ENCODE measurements at places on chromosomes 7 and 10.
A peak's percentile ranks its signal among the peaks of the same experiment; 100 is the strongest.

DNA sequence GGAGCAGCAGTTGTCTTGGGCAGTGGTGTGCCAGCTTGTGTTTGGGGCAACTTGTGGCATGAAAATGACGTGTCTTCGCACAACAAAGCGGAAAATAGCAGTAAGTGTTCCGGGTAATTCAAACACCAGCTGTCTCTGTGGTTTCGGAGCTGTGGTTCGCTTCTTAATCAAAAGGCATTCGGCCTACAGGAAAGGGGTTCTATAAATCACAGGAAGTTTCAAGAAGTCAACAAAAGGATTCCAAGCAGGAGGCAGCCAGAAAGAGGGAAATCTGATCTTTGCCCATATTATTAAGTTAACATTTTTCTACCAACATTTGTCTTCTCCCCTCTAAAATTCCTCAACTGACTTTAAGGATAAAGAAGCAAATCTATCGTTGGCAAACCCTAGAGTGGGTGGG, 353.4 kb downstream of the FGFR2 start:
- no peaks in the 10 kb centered on the region for H3K36me3 ChIP-seq
- H3K4me1 ChIP-seq, result no peaks in the 10 kb centered on the region
- DNase-seq, result no peak
- H3K27me3 ChIP-seq, result no peaks in the 10 kb centered on the region
- H3K4me3 ChIP-seq, result no peak overlapping the region

DNA sequence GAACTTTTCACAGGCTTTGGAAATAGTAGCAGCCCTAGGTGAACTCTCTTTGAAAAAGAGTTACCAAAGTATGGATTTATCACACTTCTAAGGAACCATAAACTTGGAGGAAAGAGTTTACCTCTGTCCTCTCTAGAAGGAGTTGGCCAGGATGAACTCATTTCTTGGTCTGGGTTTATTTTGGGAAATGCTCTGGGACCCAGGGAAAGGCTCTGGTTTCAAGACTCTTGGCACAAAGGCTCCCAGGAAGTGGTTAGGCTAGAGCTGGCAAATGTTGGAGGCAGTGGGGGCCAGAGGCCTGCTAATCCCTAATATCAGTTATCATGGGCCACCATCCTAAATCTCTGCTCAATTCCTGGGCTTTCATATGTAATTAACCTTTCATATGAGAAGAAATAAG, 36.3 kb upstream of the CDK6 start:
- H3K27me3 ChIP-seq, result peaks cover 7% of the 10 kb centered on the region
- H3K4me3 ChIP-seq, result no peak overlapping the region
- H3K27ac ChIP-seq, result no peak overlapping the region

GRCh38 chr7:96061844-96062243, 260.1 kb downstream of the SLC25A13 start:
- DNase-seq, result no peak
- H3K4me1 ChIP-seq, result no peaks in the 10 kb centered on the region
- H3K27me3 ChIP-seq, result peaks cover 41% of the 10 kb centered on the region

DNA sequence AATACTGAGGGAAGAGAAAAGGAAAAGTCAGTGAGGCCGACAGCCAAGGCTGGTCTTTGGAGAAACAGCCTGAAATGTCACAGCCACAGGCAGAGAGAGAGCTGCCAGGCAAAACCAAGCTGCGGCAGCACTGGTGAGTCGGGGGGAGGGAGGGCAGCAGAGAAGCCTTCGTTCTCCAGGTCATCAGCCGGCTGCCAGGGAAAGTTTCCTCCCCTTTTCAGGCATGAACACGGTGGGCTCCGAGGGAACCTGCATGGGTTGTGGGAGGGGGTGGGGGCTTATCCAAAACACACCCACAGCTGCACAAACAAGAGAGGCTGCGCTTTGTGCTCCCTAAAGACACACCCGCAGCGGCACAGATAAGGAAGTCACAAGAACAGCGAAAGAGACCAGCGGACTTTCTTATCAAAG, 62.3 kb upstream of the NKX6-2 start:
- DNase-seq, result no peak
- H3K4me1 ChIP-seq, result peaks cover 6% of the 10 kb centered on the region
- peaks cover 5% of the 10 kb centered on the region for H3K27me3 ChIP-seq
- H3K4me3 ChIP-seq, result peak overlapping the region; percentile 57

DNA sequence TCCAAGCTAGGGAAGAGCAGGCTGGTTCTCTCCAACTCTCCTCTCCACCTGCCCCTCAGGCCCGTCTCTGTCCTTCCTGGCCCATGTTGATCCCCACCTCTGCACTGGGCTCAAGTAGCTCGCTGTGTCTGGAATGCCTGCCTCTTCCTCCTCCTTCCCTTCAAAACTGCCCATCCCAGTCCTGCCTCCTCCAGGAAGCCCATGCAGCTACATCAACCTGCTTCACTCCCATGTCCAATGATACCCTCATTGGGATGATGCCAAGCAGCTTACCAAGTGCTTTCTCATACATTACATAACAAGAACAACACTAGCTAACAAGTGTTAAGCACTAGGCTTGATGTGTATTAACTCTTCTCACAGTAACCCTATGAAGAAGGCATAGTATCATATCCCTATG, 8.2 kb downstream of the ASB10 start:
- peaks cover 4% of the 10 kb centered on the region for H3K36me3 ChIP-seq
- H3K27me3 ChIP-seq, result peaks cover 24% of the 10 kb centered on the region
- H3K4me3 ChIP-seq, result no peak overlapping the region
- H3K27ac ChIP-seq, result no peak overlapping the region

DNA sequence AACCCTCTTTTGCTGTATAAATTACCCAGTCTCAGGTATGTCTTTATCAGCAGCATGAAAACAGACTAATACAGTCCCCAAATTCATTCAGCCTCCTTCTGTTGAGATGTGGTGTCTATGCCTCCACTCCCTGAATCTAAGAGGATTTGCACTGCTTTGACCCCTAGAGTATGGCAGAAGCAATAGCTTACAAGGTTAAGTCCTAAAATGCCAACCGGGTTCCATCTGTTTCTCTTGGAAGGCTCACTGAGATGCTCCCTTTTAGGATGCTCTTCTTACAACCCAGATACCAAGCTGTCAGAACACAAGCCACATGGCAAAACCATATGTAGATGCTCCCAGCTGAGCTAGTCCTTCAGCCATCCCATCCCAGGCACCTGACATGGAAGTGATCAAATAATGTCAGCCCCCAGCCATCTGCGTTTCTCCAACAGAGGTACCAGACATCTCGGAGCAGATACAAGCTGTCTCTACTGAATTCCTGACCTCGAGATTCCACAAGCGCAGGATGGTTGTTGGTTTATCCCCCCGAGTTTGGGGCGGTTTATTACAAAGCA, 20.2 kb downstream of the CALN1 start:
- H3K36me3 ChIP-seq, result no peaks in the 10 kb centered on the region
- no peak overlapping the region for H3K27ac ChIP-seq
- H3K4me1 ChIP-seq, result no peaks in the 10 kb centered on the region
- no peak for DNase-seq
- no peak overlapping the region for H3K4me3 ChIP-seq
- H3K27me3 ChIP-seq, result peaks cover 9% of the 10 kb centered on the region
